ENCODE measurements at places on chromosomes 5 and 9. TPM values are rescaled to one million over a fixed set of nuclear protein-coding genes. Genes with fewer than 3 reads are reported as not detected.

PDGFRB gene
- 17.1 TPM for total RNA-seq

DMGDH gene
- total RNA-seq, result 2.9 TPM

HTR1A gene
- not detected for total RNA-seq

GNG10 gene
- 69.3 TPM for total RNA-seq

FRMD3 gene
- total RNA-seq, result 5.2 TPM

All from kidney epithelial cell (primary cell).